NCI-H2081 treated with DMSO at 0.1 percent for 48 hours (cell line): ENCODE measurements at places on chromosomes 6 and 20.

DNA sequence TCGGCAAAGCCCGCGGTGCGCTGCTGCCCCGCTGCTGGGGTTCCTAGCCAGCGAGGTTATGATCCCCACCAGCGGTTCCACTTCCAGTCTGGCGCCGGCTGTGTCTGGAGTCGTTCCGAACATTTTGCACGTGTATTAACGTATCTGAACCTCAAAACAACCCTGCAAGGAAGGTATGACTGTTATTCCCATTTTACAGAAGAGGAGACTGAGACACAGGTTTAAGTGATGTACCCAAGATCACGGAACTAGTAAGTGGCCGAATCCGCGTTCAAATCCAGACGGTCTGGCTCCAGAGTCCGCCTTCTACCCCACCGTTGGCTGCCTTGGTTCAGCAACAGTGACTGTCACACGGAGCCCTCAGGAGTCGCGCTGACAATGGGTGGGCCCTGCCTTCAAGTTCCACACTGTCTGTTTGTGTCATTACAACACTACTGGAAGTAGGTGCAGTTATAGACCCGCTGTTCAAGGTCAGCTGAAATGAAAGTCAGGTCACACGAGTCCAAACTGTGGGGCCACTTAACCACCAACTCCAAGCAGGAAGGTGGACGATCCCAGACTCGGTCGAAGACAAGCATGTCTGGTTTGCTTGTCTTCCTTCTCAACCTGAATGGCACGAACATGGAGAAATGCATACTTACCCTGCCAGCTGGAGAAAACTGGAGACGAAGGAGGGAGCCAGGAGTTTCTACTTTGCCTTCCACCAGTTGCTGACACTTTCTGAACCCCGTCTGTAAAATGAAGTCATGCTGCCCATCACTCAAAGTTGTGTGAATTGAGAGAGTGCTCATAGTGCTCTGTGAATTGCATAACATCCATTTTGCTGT, 803 bp upstream of the SRXN1 start:
- DNase-seq: no peak

DNA sequence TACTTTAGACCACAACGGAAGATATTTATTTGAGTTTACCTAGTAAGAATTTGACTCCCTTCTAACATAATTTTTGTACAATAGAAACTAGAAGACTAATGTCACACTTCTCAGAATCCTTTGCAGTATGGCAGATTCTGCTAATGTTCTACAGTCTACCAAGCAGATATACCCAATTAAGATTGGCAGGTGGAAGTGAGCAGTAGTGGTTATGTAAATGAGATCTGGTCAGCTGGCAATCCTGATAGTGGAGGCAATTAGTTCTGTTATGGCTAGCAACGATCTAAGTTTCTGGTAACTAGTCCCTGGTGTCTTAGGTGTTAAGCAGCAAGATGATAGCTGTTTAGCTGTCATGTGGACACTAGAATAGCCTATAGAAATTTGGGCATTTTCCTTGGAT, 101.0 kb downstream of the CENPW start:
- no peak for DNase-seq

- DNase-seq: no peak
Observed at GRCh38 chr6:106476331-106477105, 116.0 kb downstream of the CRYBG1 start.

DNA sequence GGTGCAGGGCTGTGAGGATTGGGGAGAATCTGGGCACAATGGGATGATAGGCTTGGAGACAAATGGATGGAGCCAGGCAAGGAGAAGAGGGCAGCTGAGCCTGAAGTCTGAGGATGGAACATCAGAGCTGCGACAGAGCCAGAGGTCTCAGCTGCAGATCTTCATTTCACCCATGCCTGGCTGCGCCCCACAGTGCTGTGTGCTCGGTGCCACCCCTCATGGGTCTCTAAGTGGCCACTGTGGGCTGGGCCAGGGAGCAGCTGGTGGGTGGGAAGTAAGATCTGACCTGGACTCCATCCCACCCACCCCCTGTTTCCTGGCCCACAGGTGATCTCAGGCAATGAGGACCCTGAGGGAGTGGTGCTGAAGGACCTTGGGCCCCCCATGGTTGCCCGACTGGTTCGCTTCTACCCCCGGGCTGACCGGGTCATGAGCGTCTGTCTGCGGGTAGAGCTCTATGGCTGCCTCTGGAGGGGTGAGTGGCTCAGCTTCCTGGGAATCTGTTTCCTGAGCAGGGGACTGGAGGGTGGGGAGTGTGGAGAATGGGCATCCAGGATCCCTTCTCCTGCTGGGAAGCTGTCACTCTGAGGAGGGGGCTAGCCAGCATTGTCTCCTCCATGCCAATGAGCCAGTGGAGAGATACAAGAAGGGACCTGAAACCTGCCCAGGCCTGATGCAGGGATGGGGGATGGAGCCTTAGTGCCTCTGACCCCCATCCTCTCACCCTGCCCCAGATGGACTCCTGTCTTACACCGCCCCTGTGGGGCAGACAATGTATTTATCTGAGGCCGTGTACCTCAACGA, 6.5 kb downstream of the DDR1 start:
- no peak for DNase-seq

DNA sequence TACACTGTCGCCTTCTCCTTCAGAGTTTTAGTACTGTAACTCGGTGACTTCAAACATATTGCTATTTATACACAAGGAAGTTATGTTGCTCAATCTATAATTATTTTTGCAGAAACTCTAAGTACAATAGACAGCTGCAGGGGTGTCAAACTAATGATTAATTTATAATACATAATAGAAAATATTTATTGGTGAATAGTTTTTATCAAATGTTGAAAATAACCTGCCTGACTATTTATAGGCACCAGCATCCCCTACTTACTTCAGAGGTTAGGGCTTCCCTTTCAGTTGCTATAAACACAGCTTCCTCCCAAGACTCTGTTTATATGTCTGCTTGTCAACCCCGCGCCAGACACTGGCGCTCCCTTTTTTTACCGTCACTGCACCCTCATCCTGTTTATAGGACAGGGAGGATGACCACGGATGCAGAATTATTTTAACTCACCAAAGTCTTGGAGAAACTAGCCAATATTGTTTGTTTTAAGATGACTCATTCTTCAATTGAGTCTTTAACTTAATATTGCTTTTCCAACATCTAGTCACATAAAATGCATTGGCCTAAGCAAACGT, 225.0 kb downstream of the ALDH8A1 start:
- no peak for DNase-seq

GRCh38 chr6:130421585-130421984, 55.8 kb downstream of the TMEM200A start:
- no peak for DNase-seq

DNA sequence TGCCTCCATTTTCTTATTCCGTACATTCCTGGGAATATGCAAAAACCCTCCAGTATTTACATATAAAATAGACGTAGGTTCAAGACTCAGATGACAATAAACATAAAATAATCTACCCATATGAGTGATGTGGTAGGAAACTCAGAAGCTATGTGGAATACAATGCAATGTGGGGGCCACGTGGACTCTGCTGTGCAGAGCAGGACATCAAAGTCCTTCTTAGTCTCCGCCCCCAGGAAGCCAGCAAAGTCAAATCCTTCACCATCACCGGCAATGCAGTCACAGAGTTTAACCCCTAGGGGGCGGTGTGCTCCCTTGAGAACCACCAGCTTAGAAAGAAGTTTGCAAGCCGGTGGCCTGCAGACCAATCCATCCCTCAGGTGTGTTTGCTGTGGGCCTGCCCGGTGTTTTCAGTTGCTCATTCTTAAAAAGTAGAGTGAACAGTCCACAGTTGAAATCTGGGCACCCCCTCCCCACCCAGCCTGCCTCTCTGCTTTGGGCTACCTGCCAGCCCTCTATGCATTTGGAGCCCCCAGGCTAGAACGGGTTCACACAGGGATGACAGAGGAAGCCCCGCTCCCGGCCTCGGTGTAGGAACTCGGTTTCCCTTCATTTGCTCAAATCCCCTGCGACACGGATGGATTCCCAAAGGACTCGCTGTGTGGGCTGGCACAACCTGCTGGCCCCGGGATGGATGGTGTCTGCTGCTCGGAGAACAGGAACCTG, 59.9 kb downstream of the SULF2 start:
- DNase-seq: peak; percentile 23

DNA sequence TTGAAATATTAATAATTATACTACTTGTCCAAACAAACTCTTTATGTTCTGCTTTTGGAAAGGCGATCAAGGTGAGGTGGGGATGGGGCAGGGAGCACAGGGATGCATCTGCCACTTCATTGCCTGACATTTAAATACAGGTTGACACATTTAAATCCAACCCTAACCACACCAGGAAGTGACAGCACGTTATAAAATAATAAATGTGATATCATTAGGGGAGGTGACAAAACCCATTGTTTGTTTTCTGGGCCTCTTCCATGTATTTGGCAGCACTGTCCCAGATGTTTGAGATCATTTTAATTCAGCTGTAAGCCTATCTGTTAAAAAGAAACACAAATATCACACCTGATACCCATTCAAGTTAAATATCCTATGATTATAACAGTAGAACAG, 342.4 kb upstream of the ARID1B start:
- DNase-seq: no peak
